Stimulated activated CD4-positive, alpha-beta T cell treated with anti-CD3 and anti-CD28 coated beads, Interleukin-1b, Interleukin-23, amount 100 ng/mL, for 1 hour (primary cell): ENCODE measurements at places on chromosomes 3 and 15.

GRCh38 chr15:53573091-53573490 is 186.4 kb downstream of the WDR72 start:
- no peak for DNase-seq

GRCh38 chr3:99854756-99855298 is 37.2 kb downstream of the CMSS1 start:
- DNase-seq: no peak

GRCh38 chr3:121956363-121956762 is 62.2 kb downstream of the SLC15A2 start:
- no peak for DNase-seq

DNA sequence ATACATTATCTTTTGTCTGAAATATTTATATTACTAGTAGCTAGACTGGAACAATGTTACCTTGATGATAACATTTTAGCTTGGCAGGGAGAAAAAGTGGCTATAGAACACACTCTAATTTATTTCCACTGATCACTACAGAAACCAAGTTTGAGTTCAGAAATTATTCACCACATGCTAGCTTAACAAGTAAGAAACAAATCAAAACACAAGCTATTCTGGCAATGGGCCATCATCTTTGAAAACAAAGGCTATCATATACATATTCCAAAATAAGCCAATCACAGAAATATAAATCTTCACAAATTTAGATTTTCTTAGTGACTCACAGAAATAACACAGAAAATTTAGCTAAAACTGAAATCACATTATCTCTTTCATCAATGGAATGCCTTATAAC is 17.1 kb downstream of the AQR start:
- no peak for DNase-seq

GRCh38 chr3:16392717-16393116 is 120.8 kb downstream of the RFTN1 start:
- no peak for DNase-seq

GRCh38 chr3:149077628-149078027 is 8.7 kb downstream of the HLTF start:
- no peak for DNase-seq

GRCh38 chr15:96645796-96646195 is 315.3 kb downstream of the NR2F2 start:
- no peak for DNase-seq

DNA sequence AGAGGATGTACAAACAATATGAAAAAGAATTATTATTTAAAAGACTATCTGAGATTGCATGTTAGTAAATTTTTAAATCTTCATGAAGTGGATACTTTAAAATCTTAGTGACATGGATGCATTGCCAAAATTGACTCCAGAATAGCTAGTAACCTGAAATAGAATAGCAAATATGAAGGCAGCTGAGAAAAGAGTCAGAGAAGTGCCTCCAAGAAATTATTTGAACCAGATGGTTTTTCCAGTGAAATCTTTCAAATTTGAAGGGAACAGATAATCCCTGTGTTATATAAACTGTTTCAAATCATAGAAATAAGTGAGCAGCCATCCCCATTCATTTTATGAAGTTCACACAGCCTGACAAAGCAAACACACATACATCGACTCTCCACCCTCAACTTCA is 29.6 kb downstream of the FSIP1 start:
- DNase-seq: no peak

DNA sequence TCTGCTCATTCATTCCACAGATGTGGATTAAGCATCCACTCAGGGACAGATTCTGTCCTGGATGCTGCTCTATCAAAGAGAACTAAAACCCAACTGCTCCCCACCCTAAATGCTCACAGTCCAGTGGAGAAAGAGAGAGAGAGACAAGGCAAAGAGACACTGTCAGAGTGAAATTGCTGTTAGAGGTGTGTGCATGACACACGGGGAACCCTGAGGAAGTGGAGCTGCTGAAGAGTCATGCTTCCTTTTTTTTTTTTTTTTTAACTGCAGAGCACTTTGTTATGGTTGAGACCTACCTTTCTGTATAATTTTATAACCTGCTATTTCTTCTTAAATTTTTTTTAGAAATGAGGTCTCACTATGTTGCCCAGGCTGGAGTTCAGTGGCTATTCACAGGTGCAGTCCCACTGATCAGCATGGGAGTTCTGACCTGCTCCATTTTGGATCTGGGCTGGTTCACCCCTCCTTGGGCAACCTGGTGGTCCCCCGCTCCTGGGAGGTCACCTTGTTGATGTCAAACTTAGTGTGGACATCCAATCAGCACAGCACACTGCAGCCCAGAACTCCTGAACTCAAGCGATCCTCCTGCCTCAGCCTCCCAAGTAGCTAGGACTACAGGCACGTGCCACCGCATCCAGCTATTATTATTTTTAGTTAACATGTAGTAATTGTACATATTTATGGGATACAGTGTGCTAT is 18.2 kb upstream of the PSTPIP1 start:
- DNase-seq: no peak

GRCh38 chr15:85753791-85754452 is 40.8 kb downstream of the KLHL25 start:
- no peak for DNase-seq

- DNase-seq: no peak
These were observed 104.8 kb downstream of the ETFA start for GRCh38 chr15:76206325-76206976.

DNA sequence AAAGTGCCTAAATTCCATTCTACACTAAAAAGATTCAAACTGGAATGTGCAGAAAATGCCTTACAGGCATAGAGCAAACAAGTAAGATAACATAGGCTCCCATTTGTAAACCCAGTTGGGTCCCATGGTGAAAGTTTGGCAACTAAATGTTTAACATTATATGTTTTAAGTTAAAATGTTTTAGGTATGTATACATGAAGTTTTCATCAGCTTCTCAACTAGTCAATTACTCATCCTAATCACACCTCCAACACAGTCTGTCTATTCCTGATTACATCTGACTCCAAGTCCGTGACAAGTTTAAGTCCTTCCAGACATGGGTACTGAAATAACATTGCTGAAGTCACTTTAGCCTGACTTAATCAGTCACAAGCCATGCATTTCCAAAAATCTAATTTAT is 25.0 kb downstream of the MYLK start:
- no peak for DNase-seq

DNA sequence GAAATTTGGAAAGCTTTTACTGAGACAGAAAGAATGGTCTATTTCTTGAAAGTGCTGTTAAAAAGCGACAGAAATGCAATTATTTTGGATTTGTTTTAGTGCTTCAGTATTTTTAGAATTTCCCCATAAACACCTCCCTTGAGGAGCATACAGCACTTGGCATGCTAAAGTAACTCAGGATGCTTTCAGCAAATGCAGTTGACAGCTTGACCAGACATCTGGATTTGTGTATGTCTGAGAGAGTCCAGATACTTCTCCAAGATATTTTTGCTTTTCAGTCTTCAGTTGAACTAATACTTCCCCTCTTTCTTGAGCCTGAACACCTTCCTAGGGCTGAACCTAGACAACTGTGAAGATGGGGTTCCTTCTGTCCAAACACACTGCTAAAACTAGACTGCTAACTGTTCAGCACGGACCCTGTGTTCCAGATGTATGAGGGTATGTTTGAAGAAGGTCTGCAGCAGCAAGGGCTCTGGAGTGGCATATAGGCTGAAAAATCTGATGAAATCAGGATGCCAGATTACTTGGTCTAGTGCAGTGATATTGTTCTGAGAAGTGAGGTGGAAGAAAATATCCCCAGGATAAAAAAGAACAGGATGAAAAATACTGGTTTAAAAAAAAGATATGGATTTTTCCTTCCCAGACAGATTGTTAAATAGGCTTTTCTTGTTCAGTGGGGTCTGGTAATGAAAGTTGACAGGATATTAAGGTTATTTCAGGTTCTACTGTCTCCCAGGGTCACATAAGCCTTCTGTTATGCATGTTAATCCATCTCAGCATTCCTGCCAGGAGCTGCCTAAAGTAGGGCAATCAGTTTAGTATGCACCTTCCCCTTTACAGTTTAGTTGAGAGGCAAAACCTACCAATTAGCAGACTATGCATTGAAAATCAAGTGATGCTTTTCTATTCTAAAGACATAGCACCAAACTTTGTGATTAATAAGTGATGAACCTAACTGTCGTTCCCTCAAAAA is 516.9 kb upstream of the TBL1XR1 start:
- DNase-seq: no peak

DNA sequence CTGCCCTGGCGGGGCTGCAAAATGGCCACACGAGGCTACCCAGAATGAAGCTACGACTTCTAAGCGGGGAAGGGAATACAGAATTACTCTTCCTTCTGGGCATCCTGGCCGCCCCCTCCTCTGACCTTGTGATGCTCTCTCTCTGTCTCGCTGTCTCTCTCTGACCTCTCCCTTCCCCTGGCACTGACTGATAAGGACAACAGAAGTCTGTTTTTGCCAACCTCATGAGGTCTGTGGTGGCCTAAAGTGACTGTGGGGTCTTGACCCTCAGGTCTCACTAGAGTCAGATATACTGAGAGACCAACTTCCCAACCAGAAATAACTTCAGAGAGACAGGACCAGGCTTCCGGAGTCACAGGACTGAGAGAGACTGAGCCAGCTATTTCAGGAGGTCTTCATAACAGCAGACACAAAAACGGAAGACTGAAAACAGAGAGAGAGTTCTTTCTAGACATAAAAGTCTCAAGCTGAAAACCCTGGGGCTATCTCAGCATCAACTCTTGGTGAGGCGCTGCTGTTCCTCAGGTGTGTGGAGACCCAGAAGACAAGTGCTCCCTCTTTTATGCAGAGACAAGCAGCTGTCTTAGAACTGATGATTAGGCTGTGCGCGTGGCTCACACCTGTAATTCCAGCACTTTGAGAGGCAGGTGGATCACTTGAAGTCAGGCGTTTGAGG is 38.2 kb upstream of the CFAP161 start:
- no peak for DNase-seq

GRCh38 chr3:189563853-189564563 is 67.2 kb upstream of the TP63 start:
- DNase-seq: no peak

DNA sequence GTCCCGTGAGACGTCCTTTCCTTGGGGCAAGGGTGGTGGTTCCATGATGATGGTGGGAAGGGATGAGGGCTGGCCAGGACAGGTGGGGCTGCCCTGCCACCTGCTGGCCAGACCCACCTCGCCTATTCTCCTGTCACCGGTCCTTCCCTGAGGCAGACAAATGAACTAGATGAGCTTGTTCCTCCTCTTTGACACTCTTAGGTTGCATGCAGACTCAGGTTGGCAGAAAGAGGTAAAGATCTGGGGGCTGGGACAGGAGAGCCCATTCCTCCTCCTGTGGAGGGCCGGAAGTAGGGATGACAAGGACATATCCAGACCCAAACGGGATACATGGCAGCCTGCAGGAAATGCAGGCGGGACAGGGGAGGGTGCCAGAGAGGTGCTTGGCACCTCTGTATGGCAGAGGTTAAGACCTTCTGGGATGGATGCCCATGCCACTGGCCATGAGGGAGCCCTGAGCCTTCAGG is 38.6 kb downstream of the ACSBG1 start:
- peak; percentile 18 for DNase-seq

GRCh38 chr3:24359645-24360462 is 134.8 kb downstream of the THRB start:
- DNase-seq: no peak

GRCh38 chr3:120092474-120092873 is 1.8 kb downstream of the GSK3B start:
- DNase-seq: no peak

DNA sequence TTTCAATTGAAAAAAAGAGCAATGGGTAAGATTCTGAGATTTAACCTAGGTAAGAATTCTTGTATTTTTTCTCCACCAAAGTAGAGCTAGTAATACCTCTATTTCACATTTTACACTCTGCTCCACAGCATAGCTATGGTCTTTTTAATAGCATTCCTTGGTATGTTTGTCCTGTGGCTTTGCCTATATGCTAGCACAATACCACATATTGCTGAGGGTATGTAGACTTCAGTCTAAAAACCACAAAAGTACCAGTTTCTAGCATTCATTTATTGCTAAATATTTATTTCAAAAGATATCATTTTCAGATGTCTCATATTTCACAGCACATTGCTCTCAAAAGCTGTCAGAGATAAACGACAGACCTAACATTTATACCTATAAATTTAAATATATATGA is 18.2 kb upstream of the EOGT start:
- no peak for DNase-seq

GRCh38 chr3:54999159-54999558 is 71.3 kb upstream of the LRTM1 start:
- no peak for DNase-seq
